Stimulated activated CD8-positive, alpha-beta memory T cell treated with anti-CD3 and anti-CD28 coated beads, Interleukin-2, amount 100 ng/mL, for 1 hour (primary cell): ENCODE measurements at places on chromosomes 13 and 19.

DNA sequence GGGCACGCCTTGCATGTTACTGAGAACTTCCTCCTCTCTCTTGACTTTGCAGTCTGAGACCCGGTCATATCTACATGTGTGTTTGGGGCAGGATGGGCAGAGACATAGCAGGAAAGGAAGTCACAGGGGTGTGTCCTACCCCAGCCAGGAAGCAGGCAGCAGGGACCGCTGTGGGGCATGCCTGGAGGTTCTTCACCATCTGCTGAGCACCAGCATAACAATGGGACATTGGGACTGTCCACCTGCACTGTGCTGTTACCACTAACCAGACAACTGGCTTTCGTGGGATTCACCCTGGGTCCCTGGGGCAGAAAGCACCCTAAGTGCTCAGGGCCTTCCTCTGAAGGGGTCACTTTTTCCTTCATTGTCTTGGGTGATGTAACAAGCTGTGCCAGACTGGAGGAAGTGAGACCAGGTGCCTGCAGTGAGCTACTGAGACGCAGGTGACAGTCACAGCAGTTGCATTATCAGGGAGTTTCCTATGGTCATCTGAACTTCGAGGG, 2.6 kb upstream of the HAUS5 start:
- DNase-seq = no peak

DNA sequence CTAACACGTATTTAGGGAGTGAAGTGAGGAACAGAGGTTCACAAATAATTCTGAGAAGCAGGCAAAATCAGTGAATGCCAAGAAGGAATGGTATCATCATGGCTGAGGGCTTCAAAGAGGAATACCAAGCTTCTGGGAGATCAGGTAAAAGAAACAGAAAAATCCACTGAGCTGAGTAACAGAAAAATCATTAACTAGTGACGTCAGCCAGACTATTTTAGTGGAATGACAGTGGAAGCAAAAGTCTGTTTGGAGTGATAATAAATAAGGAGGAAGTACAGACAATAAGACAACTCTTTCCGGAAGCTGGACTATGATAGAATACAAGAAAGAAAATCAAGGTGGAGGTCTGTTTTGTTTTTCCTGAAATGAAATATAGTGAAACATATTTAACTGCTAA, 83.5 kb downstream of the SACS start:
- no peak for DNase-seq

DNA sequence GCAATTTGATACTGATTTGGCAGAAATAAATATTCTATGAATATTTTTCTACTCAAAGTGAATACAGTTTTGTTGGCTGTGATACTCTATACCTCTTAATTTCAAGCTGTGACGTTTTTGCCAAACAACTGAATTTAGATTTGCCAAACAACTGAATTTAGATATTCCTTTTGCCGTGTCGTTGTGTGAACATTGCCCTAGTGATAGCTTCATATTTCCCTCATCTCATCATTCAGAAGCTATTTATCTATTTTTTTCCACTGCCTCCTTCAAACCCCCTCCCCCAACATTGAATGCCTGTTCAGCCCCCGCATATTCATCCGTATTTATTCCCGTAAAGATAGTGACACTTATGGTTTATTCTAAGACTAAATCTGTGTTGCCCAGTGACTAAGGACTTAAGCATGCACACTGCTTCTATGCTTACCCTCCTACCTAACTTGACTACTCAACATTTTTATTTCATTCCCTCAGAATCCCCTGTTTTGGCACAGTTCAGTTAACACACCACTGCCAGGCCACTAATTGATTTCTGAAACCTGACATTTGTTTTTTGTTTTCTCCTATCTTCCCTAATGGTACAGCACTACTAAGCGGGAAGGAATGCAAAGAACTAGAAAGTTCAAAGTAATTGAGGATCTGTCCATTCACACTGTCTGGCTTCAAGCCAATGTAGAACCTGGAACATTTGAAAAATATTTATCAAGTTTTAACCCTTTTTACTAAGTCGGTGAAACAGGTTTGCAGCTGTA, 2.8 kb upstream of the KLF5 start:
- DNase-seq = no peak

DNA sequence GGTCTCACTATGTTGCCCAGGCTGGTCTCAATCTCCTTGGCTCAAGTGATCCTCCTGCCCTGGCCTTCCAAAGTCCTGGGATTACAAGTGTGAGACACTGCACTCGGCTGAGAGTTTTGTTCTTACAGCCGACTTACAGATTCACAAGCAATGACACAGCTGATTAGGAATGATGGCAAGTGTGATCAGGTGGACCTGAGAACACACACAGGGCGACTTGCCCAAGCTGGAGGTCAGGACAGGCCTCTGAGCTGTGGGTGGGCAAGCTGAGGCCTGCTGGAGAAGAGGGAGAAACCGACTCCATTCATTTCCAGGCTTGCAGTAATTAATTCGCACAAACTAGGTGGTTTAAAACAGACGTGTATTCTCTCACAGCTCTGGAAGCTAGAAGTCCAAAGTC, 8.1 kb upstream of the ATG4D start:
- no peak for DNase-seq

DNA sequence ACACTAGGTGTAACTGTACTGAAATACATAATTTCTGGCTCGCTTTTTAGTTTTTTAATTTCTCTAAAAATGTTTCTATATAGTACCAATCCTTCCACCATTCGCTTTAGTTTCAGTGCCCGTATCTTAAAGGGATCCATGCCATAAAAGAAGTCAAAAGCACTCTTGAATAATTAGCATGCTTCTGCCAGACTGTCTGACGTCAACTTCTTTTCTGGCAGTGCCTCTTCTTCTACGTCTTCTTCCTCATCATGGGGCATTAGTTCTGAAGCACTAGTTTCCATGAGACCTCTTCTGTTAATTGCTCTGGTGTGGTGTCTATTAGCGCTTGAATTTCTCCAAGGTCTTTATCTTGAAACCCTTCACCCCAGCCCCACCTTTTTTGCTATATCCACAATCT, 93.8 kb upstream of the DOCK9 start:
- DNase-seq = no peak

DNA sequence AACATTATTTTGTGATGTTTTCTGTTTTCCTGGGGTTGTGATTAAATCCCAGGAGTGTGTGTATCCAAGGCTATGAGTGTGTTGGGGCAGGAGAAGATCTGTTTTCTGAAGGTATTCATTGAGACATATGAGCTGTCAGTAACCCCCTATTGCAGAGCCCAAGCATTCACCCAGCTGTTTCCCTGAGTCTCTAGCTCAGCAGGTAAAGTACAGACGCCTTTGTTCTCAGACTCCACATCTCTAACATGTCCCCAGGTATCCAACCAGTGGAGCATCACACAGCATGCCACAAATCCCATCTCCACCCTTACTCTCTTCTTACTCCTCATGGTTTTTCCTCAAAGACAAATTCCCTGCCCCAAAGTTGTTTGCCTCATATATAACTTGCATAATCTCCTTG, 213.6 kb downstream of the PCDH20 start:
- DNase-seq = no peak

- DNase-seq = no peak
These were observed 164.7 kb downstream of the MTUS2 start for GRCh38 chr13:28984825-28985224.

DNA sequence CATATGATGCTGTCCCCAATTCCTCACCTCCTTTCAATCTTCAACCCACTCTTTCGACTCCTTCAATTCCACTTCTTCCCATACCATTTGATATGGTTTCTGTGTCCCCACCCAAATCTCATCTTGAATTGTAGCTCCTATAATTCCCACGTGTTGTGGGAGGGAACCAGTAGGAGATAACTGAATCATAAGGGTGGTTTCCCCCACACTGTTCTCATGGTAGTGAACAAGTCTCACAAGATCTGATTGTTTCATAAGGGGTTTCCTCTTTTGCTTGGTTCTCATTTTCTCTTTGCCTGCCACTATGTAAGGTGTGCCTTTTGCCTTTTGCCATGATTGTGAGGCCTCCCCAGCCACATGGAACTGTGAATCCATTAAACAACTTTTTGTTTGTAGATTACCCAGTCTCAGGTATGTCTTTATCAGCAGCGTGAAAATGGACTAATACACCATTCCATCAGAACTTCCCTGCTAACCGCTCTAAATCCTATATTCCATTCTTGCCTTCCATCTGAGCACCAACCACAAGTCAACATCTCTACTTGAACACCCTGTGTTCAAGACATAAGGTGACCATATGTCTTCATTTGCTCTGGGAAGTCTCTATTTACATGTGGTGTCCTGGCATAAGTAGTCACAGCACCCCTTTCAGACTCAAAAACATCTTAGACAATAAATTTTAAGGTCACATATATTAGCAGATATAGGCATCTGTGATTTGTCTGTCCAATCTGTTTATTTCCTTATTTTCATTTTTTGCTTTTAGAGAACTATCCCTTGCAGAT, 122.9 kb downstream of the TSHZ3 start:
- no peak for DNase-seq

- no peak for DNase-seq
These were observed 35.7 kb downstream of the TSKS start for GRCh38 chr19:49727217-49728030.

DNA sequence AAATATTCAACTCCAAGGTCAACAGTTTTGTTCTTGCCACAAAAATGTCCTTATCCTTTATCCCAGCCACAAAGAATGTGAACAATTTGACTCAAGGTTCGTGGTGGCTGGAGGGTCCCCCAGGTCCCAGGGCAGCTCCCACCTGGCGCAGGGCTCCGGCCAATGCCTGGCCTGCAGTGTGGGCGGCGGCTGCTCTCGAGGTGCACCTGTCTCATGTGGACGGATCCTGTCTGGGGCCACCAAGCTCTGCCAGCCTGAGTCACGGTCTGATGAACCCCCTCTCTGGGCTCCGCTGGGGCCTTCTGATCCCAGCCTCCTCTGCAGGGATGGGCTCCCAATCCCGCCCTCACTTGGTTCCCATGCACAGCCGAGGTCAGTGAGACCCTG, 49.4 kb downstream of the GAS6 start:
- no peak for DNase-seq

DNA sequence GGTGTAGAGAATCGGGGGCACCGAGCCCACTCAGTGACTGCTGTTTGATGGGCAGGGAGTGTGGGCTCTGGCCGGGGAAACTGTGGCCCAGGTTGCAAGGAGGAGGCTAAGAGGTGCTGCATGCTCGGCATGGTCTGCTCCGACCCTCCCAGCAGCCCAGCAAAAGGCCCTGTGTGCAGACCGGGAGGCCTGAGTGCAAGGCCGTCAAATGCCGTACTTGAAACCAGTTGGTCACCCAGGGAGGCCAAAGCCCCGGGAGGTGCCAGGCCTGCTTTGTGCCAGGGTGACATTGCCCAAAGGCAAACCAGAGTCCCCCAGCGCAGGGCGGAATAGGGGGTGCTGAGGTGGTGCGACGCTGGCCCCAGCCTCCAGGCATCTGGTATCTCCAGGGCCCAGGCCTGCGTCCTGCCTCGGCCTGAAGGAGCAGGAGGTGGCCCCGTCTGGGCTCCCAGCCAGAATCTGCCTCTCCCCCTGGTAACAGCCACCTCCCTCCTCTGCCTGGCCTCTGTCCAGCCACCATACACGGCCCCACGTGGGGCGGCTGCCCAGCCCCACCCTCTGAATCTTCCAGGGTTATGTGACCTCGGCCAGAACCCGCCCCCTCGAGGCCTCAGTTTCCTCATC, 4.0 kb downstream of the PIK3R2 start:
- DNase-seq = no peak

DNA sequence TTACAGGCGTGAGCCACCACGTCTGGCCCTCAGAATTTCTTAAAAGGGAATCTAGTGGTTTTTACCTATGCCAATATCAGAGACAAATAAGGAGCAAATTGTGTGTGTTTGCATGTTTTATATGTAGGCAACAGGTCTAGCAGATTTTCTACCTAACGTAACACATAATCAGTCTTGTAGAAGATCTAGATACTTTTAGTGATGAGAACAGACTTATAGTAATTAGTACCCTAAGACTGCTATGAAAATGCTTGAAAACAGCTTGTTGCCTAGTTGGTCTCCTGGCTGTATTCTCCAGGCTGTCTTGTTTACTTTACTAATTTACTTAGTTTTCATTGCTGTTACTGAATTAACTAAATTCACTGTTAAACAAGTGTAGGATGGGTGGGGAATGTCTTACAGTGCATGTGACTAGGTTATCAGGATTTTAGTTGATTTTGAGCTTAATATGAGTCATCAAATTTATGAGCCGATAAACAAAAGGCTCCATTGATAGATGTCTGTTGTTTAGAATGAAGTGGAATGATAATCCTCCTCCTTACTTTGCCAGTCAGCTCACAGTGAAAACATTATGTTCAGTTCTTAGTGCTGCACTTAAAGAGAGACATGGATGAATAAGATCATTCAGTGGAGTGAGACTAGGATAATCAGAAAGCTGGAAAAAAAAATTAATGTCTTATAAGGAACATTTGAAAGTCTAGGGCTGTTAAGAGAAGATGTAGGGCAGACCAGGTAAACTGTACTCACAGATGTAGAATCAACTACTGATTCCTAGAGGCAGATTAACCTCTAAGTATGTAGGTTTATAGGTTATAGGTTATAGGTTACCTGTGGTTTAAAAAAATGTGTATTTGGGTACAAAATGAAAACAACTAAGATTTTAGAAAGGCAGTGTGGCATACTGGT, 22.4 kb downstream of the GTF2F2 start:
- no peak for DNase-seq

DNA sequence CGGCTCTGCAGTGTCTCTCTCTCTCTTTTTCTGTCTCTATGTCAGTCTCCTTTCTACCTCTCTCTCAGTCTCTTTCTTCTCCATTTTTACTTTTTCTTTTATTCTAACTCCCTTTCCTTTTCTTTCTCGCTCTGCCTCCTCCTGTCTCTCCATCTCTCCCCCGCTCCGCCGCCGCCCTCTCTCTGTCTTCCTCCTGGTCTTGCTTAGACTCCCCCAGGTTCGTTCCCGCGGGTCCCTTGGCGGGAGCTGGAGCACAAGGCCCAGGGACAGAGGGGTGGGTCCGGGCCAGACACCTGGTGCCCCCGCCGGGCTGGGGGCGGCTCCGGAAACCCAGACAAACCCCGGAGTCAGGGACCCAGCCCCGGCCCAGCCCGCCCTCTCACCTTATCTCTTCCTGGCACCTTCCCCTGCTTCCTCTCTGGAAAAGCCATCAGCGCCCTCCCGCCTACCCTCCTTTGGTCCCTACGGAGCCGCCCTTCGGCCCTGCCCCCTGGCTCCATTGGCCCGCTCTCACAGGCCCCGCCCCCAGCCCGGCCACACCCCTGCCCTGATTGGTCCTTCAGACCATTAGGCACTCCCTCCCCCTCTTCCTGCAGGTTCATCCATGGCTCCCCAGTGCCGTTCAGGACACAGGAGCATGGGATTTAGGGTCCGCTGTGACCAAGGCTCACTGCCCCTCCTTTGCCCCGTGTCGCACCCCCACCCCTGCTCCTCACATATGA, 15.4 kb upstream of the NOP53 start:
- DNase-seq = no peak

- no peak for DNase-seq
These were observed 160.3 kb downstream of the KATNAL1 start for GRCh38 chr13:30147015-30147414.

DNA sequence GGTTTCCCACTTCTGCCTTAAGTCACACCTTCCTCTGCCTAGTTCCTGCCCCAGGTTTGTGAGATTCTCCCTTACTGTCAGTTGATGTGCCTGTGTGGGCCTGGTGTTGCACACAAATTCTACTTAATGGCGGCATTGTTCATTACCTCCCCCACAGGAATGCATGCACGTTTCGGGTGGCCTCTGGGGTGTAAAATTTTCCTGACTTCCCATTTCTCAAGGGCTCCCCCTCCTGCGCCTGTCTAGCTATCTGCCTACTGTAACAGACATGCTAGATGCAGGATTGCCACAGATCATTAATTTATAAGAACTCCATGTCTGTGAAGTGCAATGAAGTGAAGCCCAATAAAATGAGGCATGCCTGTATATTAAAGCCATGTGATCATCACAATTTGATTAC, 1466.3 kb downstream of the PCDH9 start:
- no peak for DNase-seq

- no peak for DNase-seq
These were observed 17.0 kb downstream of the LYL1 start for GRCh38 chr19:13085666-13086065.
